ENCODE measurements at places on chromosomes 3 and 15. TPM values are rescaled to one million over a fixed set of nuclear protein-coding genes. Genes with fewer than 3 reads are reported as not detected.

DNA sequence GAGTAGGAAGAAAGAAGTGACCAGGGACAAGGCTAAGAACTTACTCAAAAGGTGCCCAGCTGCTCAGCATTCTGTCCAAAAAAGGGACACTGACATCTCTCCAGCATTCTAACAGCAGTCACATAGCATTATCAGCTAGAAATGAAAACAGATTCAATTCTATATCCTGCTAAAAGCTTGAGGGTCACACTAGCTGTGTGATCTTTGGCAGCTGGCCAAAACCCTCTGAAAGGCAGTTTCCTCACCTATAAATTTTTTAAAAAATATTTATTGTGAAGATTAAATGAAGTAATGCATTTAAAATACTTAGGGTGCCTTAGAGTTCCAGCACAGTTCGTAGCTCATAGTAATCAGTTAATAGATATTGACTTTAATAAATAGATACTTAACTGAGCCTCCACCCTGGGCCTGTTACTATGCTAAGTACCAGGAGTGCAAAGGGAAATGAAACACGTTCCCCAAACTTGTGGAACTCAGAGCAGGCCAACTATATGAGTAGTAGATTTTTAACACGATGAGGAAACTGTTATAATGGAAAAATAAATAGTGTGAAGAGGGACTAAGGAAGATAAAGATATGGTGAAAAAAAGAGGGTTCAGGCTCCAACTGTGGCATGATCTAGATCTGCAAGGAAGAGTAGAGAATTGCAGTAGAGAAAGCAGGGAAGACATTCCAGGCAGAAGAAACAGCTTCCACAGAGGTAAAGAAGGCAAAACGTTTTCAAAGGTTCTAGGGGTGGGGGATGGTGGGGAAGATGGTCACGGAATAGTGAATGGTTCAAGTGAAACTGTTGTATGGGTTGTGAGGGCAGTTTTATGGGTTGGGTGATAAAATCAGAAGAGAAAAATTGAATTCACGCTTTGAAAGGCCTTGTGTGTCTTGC, 11.4 kb downstream of the CD86 start:
- DNase-seq: no peak

GRCh38 chr3:191721390-191721861, 260.5 kb downstream of the PYDC2 start:
- no peak for DNase-seq

GRCh38 chr3:60742606-60743145, 508.6 kb downstream of the FHIT start:
- DNase-seq: no peak

The NR1I2 gene
- total RNA-seq: 0.44 TPM

The AGBL1 gene
- not detected for total RNA-seq

The GRK7 gene
- total RNA-seq: 0.15 TPM

Measured in naive thymus-derived CD4-positive, alpha-beta T cell (primary cell).